ENCODE measurements at places on chromosomes 3 and 15.

DNA sequence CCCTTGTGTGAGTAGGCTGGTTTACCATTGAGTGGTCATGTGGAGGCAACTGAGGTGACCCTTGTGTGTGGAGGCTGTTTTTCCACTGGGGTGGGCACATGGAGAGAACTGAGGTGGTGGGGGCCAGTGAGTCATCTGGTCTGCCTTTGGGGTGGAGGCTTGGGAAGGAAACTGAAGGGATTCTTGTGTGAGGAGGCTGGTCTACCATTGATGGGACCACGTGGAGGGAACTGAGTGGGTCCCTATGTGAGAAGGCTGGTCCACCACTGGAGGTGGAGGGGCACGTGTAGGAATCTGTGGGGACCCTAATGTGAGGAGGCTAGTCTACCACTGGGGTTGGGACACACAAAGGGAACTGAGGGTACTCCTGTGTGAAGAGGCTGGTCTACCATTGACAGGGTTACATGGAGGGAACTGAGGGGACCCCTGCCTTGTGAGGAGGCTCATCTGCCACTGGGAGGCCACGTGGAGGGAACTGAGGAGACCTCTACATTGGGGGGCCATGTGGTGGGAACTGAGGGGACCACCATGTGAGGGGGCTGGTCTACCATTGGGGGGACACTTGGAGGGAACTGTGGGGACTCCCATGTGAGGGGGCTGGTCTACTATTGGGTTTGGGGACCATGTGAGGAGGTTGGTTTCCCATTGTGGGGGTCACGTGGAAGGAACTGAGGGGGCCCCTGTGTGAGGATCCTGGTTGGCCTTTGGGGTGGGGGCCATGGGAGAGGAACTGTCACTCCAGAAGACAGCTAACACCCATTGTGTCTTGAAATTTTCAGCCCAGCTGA lies 164.5 kb downstream of the WNT7A start:
- no peak for DNase-seq

GRCh38 chr3:72006631-72007556 lies 221.9 kb upstream of the PROK2 start:
- DNase-seq: no peak

- DNase-seq: no peak
Observed at GRCh38 chr3:177483182-177483967, 286.1 kb upstream of the TBL1XR1 start.

GRCh38 chr3:108391917-108392593 lies 95.7 kb downstream of the HHLA2 start:
- no peak for DNase-seq

DNA sequence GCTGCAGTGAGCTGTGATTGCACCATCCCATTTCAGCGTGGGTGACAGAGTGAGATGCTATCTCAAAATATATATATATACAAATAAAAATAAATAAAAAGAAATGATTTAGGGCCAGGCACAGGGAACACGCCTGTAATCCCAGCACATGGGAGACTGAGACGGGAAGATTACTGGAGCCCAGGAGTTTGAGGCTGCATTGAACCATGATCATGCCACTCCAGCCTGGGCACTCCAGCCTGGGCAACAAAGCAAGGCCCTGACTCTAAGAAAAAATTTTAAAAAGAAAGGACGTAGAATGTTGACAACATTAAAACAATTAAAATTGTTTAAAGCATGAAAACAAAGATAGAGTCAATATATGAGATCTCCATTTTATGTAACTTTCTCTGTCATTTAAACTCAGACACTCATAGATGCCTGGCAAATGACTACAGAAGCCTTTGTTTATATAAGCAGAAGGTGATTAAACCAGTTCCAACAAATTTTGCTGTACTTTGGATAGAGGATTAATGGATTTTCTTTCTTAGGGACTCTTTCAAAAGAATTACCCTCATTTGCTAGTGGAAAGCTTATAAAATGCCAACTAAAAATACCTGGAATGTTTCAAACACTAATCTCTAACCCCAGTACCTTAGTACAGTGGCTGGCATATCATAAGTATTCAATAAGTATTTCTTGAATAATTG lies 10.7 kb upstream of the TRPM7 start:
- DNase-seq: no peak

GRCh38 chr3:24981309-24981708 lies 446.8 kb upstream of the RARB start:
- no peak for DNase-seq

- no peak for DNase-seq
Observed at GRCh38 chr15:39953521-39953920, 19.6 kb downstream of the EIF2AK4 start.

DNA sequence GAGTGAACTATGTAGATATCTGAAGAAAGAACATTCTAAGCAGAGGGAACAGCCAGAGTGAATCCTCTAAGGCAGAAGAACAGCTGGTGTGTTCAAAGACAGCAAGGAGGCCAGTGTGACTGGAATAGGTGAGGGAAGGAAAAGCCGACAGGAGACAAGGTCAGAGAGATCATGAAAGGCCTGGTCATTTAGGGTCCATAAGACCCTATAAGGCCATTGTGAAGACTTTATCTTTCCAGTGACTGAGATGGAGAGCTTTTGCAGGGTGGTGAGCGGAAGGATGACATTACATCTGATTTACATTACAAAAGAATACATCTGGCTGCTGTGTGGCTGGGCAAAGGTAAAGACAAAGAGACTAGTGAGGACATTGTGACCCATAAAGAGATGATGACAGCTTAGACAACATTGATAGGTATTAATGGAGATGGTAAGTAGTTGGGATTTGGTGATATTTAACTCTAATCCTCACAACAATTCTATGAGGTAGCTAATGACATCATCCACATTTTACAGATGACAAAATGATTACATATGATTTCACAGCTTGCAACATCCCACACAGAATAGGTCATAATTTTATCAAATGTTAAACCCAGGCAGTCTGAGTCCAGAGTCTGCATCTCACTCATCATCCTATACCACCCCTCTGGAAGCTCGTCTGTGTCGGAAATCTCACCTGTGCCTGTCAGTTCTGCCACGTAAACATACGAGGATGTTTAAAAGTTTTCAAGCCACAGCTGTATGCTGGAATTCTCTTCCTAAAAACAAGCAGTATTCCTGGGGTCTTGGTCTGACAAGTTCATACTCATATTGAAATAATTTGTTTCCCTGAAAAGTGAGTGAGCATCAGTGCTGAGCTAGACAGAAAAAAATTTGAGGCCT lies 70.2 kb upstream of the PIK3R4 start:
- DNase-seq: no peak

- no peak for DNase-seq
Observed at GRCh38 chr3:32564195-32564594, 6.5 kb downstream of the DYNC1LI1 start.
